ENCODE measurements at places on chromosomes 16 and 17. TPM values are rescaled to one million over a fixed set of nuclear protein-coding genes. Genes with fewer than 3 reads are reported as not detected.

DNA sequence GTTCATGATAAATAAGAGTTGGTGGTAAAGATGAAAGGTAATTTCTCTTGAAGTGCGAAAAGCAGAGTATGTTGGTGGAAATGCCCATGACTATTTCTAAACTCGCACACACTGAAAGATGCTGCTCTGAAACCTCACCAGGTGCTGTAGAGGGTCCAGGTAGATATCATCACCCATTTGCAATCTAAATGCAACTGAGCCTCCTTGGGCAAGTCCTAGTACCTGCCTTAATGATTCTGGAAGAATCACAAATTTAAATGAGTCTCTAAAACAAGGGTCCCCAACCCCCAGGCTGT is 5.9 kb upstream of the MMD start:
- DNase-seq = no peak

- no peak for DNase-seq
Measured at GRCh38 chr16:50253514-50253910, 12.8 kb upstream of the ADCY7 start.

DNA sequence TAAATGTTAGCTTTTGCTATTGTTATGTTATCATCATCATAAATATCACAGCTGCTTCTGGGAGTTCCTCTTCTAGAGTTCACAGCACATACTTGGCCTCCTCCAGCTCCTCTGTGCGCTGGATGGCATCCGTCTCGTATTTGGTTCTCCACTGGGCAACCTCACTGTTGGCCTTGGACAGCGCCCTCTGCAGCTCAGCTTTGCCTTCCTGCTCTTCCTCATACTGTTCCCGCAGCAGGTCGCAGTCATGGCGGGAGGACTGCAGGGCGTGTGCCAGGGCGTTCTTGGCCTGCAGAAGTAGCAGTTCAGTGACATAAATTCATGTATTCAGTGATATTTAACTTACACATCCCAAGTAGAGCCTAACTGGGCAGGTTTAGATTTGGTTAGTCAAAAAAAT is 23.4 kb downstream of the MYH8 start:
- no peak for DNase-seq

- DNase-seq = no peak
Measured at GRCh38 chr16:50910736-50911100, 168.8 kb downstream of the CYLD start.

Gene ZACN
- 7.2 TPM for polyA plus RNA-seq

Gene SCARF1
- polyA plus RNA-seq = 7.1 TPM
